ENCODE measurements at places on chromosomes 11 and 22.

- DNase-seq = no peak
These were observed 27.5 kb downstream of the DSCAML1 start for GRCh38 chr11:117769533-117769932.

DNA sequence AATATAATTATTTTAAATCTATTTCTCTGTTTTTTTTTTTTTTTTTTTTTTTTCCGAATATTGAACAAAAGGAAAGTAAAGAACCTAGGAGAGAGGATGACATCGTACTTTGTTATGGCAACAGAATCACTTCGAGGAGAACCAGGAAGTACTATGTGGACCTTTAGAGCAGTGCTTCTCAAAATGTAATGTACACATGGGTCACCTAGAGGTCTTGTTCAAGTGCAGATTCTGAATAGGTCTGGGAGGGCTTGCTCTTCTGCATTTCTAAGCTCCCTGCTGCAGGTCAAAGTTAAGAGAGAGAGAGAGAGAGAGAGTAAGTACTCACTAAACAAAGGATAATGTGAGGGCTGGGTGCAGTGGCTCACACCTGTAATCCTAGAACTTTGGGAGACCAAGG, 419.5 kb upstream of the TENM4 start:
- DNase-seq = no peak

- no peak for DNase-seq
These were observed 448.2 kb downstream of the TBC1D22A start for GRCh38 chr22:47210686-47211085.

- no peak for DNase-seq
These were observed 22.5 kb downstream of the RCN1 start for GRCh38 chr11:32113200-32113919.

DNA sequence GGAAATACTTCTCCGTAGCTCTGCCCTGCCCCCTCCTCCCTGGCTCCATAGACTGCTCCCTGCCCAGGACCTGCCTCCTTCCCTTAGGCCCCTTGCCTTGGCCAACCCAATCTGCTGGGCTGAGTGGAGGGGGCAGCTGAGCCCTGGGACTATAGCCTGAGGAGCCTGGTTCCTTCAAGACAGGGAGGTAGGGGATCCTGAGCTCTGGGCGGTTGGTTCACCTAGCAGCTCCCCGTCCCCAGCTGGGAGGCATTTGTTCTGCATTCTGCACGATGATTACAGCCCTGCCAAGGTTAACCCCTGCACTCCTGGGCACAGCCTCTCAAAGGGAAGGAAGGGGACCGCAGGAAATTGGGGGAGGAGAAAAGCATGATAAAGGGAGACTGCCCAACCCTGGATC, 3.6 kb upstream of the CDC42EP1 start:
- no peak for DNase-seq
